ENCODE measurements at places on chromosomes 16 and 17.

GRCh38 chr16:8989099-8989878 is 25.6 kb upstream of the USP7 start:
- DNase-seq = no peak

- DNase-seq = peak; percentile 36
These were observed 17.5 kb upstream of the C17orf78 start for GRCh38 chr17:37358098-37358829.

- DNase-seq = no peak
These were observed 12.2 kb upstream of the ZNF594 start for GRCh38 chr17:5203908-5204294.

- DNase-seq = no peak
These were observed 46.6 kb downstream of the PECAM1 start for GRCh38 chr17:64343833-64344637.

- no peak for DNase-seq
These were observed 13.4 kb downstream of the CBFA2T3 start for GRCh38 chr16:88963583-88963982.

- DNase-seq = no peak
These were observed 197.6 kb downstream of the DNAH9 start for GRCh38 chr17:11795906-11796305.

GRCh38 chr16:29678691-29679267 is at the start of gene QPRT:
Gene QPRT, plus strand, starts transcription at chr16:29679180. Its CDS starts 18 bp downstream, at chr16:29679198.
- no peak for DNase-seq

DNA sequence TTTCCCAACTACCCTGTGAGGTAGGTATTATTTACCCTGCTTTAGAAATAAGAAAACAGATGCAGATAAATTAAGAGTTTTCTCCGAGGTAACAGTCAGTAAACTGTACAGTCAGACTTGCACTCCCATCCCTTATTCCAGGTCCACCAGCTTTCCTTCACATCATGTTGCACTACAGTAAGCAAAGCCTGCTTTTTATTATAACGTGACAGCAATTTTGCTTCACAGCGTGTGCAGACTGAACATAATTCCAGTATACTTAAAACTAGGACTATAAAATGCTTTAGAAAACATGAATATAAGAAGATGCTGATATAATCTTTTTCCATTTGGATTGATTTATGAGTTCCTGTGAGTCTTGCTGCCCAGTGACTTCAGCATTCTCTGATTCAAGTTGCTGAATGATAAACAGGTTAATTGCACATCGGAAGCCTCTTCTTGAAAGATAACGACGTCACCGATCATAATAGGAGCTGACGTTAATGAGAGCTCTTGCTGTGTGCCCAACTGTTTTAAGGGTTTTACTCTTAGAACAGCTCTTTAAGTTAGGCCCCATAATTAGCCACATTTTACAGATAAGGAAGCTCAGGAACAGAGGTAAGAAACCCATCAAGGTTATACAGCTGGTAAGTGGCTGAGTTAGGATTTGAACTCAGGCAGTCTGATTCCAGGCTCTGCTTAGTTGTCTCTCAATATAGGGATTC is 1.4 kb downstream of the LIG3 start:
- DNase-seq = no peak

DNA sequence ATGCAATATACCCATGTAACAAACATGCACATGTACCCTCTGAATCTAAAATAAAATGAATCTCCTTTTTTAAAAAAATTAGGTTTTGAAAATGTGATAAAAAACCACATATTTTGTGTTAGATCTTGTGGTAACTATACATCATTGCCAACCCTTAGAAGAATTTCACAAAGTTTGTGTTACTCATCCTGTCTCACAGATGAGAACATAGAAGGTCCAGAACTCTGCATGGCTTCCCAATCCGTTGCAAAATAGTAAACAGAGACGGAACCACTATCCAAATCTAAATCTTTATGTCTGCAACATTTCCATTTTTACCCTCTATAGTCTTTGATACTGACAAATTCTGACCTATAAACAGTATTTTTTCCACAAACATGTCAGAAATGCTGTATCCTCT is 759.9 kb downstream of the KCNJ2 start:
- no peak for DNase-seq

DNA sequence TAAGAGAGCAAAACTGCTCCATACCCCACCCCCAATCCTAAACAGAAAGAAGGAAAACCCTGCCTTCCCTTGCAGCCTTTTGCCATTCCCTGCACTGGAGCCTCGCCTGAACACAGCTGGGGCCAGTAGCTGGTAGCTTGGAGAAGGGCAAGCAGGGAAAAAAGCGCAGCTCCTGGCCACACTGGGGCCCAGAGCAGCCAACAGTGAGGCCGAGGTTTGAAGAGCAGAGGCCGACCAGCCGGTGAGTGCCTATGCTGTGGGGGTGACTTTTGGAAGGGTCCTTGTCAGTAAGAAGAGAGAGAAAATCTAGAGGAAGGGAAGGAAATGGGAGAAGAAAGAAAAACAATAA is 3.2 kb upstream of the HOXB9 start:
- no peak for DNase-seq

DNA sequence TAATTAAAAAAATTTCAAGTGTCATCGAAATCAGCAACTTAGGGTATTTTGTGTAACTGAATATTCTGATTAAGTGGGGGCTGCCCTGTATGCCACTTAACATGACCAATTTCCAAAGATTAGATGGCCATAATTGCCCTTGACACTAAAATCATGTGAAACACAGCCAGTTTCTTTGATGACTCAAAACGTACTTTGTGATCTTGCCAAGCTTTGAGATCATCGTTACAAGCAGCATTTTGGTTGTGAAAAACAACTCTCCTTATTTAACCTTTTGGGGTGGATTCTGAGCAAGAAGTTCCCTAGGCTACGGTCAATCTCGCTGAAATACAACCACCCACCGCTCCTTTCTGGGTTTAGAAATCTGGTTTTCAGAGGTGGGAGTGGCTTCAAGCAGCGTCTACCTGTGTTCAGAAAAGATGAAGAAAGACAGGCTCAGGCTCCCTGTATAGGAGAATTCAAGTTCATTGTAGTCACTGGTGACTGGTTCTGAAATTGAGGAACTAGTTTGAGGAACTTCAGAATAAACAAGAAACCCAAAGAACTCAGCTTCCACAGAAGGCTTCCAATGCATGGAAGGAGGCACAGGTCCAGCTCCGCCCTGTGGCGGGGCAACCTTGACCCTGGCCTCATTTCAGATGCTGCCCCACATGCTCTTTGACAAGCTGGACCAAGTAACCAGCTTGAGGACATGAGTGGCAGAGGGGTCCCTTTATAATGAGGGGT is 9.4 kb downstream of the MAP3K14 start:
- DNase-seq = no peak

GRCh38 chr16:30559690-30560089 is 1.5 kb upstream of the ZNF764 start:
- DNase-seq = no peak

GRCh38 chr16:19968891-19969683 is 84.4 kb upstream of the GPRC5B start:
- no peak for DNase-seq

DNA sequence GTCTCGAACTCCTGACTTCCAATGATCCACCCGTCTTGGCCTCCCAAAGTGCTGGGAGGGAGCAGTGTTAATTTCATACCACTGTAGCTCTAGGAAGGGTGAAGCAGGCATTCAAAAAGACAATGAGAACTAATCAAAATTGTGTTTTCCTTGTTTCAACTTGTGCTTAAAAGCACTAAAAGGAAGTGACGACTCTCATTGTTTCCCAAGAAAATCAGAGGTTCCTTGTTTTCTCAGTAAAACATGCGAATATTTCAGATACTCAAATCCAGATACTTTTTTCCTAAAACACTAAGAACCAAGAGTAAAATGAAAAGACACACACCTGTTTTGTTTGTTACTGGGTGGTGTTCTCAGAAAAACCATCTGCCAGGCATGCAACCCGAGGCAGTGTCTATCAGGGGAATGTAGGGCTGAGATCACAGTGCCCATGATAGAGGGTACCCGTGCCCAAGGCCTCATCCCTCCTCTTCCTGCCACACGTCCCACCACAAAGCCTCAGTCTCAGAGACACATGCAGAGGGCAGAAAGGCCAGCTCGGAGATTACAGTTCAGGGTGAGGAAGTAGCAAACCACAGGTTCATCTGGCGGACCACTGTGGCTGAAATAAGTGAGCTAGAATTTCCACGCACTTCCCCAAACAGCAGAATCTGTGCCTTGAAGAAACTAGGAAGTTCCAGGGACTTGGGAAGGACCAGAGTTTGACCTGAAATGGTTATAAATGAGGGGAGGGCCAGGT is 33.7 kb downstream of the GINS3 start:
- no peak for DNase-seq

- no peak for DNase-seq
These were observed 90.7 kb upstream of the CREBBP start for GRCh38 chr16:3971261-3971660.

DNA sequence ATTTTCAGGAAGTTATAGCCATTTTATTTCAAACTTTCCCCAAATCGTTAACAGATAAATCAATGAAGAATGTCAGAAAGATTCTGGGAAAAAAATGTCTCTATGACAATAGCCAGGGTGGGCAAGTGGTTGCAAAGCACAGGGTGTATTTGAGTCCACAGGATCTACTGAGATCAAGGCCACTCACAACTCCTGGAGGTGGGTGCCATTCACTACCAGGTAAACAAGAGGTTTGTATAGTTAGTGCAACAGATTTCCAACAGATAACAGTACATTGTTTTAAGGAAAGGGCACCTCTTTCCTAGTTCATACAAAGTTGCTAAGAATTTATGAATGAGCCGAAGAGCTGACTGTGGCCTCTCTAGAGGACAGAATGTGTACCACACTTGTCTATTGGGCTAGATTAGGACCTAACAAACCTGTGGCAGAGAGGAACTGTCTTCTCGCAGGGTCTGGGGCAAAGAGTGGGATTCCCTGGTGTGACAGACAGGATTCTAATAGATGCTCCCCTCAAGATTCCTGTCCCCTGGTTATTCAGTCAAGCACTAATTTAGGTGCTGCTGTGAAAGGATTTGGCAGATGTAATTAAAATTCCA is 52.0 kb upstream of the ZNF629 start:
- no peak for DNase-seq

- no peak for DNase-seq
These were observed 10.6 kb downstream of the RBFOX1 start for GRCh38 chr16:7343243-7343642.

GRCh38 chr17:59356543-59357218 is 25.2 kb downstream of the YPEL2 start:
- DNase-seq = no peak

- peak; percentile 74 for DNase-seq
These were observed 164.4 kb upstream of the GSE1 start for GRCh38 chr16:85448557-85449190.

DNA sequence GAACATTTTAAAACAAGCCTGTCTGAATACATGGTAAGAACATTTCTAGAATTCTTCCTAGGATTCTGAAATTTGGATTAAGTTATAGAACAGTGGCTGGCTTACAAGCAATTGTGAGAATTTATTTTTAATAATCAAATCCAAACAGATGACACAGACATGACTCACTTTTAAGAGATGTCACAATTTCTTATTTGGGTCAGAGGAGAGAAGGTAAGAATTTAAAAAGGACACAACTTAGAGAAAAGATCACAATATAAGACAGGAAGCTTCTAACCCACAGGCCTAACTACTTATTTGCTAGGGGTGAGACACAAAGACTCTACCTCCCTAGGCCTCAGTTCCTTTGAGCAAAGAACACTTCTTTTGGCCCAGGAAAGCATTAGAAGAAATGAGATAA is 32.7 kb downstream of the ZZEF1 start:
- no peak for DNase-seq

- no peak for DNase-seq
These were observed 342.5 kb downstream of the CPPED1 start for GRCh38 chr16:12461201-12461600.

GRCh38 chr17:74231928-74232907 is 18.8 kb downstream of the TTYH2 start:
- no peak for DNase-seq

DNA sequence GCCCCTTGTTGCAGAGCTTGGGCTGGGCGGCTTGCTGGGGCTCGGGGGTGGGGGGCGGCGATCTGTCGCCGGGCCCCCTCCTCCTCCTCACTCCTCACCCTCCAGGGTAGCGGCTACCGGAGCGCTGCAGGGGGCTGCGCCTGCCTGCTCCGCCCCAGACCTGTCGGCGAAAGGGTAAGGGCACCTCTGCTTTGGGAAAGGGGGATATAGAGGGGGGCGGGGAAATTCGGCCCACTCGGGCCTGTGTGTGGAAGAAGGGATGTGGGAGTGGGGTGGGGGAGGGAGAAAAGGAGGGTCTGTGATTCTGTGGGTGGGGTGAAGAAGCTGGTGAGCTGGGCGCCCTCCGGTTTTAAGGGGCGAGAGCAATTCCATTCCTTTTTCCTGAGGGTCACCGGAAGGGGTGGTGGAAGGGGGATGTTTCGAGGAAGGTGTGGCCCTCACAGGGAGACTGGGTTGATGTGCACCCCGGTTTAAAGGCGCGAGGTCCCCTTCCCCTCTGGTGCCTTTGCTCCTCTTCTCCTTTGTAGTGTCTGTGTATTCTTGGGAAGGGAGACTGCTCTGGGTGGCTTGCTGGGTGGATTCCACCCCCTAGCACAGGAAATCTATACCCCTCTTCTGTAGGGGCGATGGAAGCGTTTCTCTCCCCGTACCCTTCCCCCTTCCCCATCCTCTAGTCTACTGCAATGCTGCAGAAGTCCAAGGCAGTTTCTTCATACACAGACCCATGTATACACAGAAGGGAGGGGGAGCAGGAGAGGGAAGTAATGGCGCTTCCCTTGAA is 878 bp downstream of the TAOK1 start:
- peak; percentile 4 for DNase-seq

DNA sequence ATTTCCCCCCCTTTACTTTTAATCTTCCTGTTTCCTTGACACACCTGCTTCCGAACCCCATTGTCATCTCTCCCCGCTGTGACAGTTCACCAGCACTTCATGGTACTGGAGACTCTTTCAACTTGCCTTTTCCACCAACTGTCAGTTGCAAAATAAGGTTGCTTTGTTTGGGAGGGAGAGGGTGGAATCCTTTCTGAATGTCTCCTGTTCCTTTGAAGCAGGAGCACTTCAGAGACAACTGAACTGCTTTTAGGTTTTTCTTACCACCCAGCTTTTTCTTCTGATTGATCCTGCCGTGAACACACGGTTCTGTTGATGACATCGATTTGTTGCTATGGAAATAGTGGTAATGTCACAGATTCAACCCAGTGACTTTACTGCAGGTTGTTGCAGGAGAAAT is 42.0 kb downstream of the RPA1 start:
- no peak for DNase-seq

DNA sequence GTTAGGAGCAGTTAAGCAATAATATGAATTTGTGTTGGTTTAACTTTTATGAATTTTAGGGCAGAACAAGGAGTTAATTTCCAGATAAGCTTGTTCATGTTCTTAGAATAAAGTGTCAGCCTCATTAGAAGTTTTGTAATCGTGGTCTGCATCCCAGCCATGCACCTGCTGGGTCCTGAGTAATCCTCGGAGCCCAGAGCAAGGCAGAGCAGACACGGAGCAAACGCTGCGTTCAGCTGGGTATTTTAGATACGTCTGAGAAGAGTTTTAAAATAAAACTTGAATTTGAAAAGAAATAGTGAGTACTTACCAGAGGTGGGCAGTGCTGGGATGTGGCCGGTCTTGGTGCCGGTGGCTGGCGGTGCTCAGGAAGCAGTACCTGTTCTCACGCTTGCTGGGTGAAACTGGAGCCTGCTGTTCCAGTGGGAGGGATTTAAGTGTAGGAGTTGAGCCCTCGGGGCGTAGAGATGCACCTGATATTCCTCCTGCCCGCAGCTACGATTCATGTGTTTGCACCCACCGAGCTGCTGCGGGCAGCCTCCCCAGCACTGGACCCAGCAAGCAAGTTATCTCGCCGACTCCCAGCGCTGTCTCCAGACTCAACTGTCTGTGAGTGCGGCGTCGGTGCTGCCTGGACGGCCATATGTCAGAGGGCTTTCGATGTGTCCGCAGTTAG is at the start of gene ZNF750:
TSS of gene ZNF750 (minus strand) at position 406 of the 676 bp plus-strand sequence. CDS start 7,568 bp downstream, outside the sequence.
- DNase-seq = no peak

- DNase-seq = no peak
These were observed 186.5 kb downstream of the PRKCA start for GRCh38 chr17:66488864-66489263.

All from NCI-H1930 (cell line).